ENCODE measurements at places on chromosomes 13 and 19. TPM values are rescaled to one million over a fixed set of nuclear protein-coding genes. Genes with fewer than 3 reads are reported as not detected.

DNA sequence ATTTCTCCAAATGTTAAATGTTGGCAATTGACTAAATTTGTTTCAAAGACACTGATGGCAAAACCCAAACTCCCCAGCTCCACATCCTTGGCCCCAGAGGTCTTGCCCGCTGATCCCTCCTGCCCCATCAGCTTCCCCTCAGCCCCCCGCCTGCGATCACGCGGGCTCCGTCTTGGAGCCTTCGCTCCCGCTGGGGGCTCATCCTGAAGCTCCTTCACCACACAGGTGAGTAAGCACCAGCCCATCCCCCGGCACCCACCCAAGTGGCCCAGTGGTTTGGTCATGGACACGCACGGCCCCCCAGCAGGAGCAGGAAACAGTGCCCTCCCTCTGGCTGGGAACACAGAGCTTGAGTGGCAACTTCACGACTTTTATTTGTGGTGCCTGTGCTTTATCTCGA is 14.9 kb downstream of the EPS8L1 start:
- DNase-seq = no peak

Gene NCAN
- not detected for total RNA-seq

- no peak for DNase-seq
These were observed 32.9 kb upstream of the IGSF23 start for GRCh38 chr19:44580366-44580895.

DNA sequence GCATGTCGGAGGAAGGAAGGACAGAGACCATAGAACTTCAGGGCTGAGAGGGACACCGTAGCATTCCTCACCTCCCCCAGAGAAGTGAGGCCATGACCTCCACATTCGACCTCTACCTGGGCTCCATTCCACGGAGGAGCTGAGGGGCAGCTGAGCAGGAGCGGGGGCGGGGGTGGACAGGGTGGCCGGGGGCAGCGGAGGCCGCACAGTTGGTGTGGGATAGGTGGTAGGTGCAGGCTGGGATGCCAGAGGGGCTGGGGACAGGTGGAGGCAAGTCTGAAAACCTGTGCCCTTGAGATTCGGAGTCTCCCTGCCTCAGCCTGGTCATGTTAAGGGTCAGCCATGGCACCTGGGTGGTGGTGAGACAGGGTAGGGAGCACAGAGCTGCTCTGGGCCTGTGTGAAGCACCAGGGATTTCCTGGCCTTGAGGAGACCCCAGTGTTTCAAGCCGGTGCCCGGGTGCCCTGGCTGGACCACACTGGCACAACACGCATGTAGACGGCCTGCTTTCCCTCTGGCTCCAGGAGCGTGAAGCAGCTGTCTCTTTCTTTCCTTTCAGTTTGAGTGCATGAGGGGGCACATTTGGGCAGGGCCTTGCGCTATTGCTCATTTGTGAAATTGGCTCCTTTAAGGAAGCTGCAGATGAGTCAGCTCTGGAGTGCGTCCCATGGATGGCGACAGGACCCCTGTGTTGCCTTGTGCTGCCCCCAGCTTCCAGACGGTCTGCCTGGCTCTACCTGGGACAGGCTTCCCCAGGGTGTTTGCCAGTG is 51.8 kb downstream of the TSSK6 start:
- no peak for DNase-seq

DNA sequence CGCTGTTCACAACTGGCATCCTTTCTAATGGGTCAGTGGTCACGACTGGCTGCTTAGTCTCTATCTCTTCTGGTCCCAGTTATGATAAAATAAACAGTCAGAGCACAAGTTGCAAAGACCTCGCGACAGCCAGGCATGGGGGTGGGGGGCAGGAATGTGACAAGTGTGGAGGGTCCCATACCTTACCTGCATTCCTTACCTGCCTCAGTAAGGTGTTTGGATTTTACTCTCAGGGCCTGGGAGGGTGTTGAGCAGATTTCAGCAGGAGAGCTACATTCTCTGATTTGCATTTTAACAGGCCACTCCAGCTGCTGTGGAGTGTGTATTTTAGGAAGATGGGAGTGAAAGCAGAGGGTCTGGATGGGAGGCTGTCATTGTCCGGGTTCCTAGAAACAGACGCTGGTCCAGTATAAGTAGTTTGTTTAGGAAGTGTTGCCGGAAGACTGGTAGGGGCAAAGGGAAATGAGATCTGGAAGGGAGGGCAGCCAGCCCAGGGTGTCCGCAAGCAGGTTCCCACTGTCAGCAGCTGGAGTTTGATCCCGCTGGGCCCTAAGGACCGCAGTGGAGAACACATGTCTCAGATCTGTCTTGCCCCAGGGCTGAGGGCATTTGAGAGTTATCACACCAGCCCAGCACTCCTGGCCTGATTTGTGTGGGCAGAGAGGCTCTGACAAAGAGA is 920.0 kb downstream of the UQCRFS1 start:
- no peak for DNase-seq

- no peak for DNase-seq
These were observed 77.9 kb upstream of the KCTD15 start for GRCh38 chr19:33718651-33719254.

All from activated CD4-positive, alpha-beta T cell treated with anti-CD3 and anti-CD28 coated beads, Interleukin-2, amount 10 ng/mL, durations not matched to agents 24 days and 14 days (primary cell).